ENCODE measurements at places on chromosomes 5 and 9.

- no peak for DNase-seq
These were observed 342.8 kb downstream of the TMEM167A start for GRCh38 chr5:82734347-82734746.

DNA sequence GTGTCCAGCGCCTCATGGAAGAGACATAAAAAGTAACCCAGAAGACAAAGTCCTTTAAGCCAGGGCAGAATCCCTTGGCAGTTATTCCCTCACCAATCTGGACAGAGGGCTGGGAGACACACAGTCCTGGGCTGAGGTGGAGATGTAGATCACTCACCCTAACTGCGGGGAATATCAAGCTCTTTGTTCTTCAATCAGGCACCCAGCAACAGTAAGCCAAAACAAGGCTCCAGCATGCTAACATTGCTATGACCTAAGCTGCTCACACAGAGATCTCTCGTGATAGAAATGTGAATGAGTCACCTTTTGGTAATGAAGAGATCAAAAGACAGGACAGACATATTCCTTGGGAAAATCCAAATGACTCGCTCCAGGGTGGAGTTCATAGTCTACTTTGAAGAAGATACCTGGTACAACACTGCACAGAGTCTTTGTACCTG, 101.3 kb downstream of the FBN2 start:
- DNase-seq, result peak; percentile 81

DNA sequence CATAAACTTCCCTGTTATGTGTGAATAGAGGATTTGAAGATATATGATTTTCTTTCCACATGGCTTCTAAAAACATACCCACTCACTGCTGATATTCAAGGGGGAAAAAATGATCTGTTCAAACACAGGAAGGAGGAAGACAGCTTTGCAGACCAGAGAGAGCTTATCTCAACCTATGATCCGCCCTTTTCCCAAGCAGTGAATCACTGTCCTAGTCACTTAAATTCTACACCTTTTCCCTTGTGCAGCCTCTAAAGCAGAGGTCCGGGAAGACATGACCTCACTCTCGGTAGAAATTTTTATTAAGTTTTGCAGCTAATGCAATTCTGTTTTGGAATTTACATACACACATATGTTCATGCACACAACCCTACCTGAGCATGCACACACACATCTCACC, 197.2 kb downstream of the DIRAS2 start:
- DNase-seq, result no peak

DNA sequence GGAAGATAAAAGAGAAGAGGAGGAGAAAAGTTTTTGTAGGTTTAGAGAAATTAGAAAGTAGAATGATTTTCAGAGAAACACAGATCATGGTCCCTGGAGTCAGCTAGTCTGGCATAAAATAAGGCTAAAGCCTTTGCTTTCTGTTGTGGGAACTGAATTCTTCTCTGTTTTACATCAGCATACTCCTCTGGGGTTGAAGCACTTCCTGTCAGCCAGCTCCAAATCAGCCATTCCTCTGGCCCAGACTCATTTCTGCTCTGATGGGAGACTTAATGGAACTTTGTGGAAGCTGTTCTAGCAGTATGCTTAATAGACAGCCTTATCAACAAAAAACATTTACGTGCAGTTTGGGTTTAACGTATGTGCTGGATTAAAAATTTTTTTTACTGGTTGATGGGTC, 143.2 kb downstream of the HMHB1 start:
- DNase-seq, result peak; percentile 67

GRCh38 chr5:28369418-28369817, 1331.0 kb upstream of the CDH9 start:
- DNase-seq, result peak; percentile 18

DNA sequence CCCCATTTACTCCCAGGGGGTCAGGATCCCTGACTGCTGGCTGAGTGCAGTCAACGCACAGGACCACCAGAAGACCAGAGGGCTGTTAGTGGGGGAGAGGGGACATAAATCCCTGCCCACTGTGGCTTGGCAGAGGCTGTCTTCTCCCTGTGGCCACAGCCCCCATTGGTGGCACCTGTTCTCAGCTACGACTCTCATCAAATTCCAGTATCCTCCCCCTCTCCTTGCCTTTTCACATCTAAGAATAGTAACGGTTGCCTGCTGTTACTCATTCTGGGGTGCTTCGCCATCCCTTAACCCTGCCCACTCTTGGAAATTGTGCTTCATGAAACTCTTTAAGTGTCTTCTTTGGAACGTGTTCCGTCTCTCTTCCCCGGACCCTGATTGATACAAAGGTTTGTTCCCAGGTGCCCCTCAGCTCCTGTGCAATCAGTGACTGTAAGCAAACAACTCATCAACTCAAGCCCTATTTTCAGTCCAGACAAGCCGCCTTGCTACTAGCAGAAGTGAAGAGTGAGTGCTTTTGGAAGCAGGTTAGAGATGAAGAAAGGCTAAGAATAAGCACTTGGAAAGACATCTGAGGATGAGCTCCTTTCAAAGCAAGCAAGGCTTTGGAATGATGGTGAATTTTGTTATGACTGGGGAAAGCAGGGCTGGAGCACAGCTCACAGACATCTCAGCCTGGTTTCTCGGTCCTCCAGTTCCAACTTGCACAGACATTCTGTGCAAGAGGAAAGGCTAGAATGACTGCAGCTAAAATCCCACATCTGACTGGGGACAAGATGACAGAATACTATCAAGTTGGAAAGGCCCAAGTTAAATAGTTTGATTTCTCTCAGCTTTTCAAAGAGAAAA, 22.9 kb upstream of the DENND1A start:
- DNase-seq, result no peak

DNA sequence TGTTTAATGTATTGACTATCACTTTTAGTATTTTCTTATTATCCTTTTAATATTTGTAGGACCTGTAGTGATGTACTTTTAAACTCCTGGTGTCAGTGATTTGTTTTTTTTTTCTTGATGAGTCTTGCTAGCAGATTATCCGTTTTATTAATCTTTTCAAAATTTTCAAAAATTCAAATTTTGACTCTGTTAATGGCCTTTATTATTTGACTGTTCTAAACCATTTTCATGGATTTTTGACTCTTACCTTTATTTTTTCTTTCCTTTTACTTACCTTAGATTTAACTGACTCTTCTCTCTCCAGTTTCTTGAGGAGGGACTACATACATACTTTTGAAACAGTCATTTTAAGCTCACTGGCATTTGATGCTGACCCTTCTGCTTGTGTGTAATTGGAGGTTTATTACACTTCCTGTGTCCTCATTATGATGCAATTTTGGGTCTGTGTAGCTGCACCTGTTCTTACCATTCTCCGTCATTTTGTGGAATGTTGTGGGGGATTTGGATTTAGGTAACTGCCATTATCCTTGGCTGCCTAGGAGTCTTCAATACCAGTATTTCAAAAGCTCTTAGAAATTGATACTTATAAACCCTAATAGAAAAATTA, 32.0 kb upstream of the EXOC3 start:
- DNase-seq, result no peak

GRCh38 chr9:137804908-137805630, 72.5 kb upstream of the CACNA1B start:
- peak; percentile 25 for DNase-seq

- peak; percentile 74 for DNase-seq
These were observed 303.5 kb downstream of the PLK2 start for GRCh38 chr5:58156361-58156760.

DNA sequence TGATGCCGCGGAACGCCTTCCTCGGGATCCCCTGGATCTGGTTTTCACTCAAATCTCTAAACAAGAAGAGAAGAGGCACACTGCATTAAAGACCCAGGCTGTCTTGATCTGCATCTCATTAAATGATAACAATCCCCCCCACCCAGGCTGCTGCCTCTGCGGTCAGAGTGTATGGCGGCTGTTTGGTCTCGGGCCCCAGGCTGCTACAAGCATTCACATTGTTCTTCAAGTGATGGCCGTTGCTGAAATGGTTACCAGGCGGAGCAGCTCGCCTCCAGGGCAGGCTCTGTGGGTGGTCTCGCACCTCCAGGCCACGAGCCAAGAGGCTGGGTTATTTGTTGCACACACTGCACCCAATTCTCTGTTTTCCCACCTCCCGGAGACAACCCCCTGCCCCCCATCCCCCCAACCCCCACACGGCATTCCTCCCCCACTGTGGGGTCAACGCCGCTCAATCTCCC, 304.1 kb upstream of the PANK3 start:
- no peak for DNase-seq

DNA sequence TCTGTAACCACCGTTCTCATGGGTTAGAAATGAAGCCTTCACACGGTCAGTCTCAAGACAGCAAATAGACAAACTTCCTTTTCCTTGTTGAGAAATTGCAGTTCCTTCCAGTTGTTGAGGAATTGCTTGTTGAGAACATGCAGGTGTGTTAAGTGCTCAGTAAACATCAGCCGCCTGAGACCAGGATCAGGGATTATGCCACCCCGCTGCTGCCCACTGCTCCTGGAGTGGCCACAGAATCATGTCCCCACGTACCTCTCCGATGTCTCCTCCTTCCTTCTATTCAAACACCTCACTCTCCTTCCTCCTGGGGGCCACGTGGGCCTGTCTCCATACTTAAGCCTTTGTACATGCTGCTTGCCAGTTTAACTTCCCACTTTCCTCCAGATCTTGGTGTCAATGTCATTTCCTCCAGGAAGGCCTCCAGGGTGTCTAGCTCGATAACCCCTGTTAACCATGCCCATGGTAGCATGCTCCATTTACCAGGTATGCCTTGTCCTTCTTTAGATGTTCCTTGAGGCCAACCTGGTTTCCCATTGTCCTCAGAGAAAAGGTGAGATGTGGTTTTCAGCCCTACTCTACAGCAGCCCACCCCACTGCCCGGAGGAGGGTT, 33.8 kb upstream of the RPL26L1 start:
- DNase-seq, result no peak

DNA sequence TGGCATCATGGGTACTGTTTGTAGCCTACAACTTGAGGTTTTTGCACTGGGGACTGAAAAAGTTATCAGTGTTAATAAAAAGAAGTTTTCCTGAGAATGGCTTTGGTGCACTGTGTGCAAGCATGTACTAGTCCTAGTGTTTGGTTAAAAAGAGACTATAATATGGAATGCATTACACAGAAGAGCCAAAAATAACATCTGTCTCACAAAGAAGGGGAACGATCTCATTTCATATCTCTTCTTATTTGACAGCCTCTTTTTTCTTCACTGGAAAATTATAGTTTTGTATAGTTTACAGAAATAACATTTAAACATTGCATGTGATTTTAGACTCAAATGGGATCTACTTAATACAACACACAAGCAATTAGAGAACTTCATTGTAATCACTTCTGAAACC, 127.0 kb upstream of the GDNF start:
- no peak for DNase-seq

GRCh38 chr5:54804521-54804920, 180.9 kb downstream of the ESM1 start:
- no peak for DNase-seq

DNA sequence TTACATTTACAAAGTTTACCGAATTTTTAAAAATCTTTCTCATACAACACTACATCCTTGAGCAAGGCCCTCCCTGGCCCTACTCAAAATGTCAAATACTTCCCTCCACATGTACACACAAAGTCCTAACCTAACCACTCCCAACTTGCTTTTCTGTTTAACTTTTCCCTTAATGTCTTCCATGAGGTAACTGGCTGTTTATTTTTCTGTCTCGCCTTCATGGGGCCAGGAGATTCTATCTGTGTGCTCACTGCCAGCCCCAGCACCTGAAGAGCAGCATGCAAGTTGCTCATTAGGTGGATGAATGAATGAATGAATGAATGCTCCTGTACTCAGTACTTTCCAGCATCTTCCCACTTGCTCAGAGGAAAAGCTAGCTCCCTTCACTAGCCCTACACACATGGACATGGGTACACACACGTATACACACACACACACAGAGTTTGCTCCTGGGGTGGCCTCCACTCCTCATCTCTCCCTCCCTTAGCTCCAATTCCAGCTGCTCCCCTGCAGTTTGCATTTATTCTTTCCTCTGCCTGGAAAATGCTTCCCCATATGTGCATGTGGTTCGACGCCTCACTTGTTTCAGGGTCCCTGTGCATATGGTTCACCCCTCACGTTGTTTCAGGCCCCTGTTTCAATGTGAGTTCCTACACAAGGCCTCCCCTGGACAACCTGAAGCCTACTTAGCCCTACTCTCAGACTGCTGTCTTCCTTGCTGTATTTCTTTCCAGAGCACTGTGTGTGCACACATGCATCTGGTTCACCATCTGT, 165.2 kb downstream of the ROR2 start:
- no peak for DNase-seq

GRCh38 chr5:160221082-160221481, 8.2 kb upstream of the FABP6 start:
- DNase-seq, result no peak

DNA sequence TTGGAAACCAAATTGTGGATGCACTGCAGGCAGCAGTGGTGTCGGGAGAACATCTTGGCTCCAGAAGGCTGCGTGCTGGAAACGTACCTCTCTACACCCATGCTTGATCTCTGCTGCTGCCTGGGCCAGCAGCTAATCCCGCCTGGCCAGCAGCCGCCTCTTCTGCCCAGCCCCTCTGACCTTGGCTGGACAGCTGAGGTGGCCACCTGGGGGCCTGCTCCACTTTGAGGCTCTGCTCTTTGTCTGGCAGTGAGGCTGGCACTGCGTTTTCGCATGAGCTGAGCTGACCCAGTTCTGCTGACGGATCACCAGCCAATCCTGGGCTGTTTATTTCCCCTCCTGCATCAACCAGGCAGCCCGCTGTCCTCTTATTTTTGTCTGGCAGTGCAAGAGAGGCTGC, 154.9 kb downstream of the TENT4A start:
- DNase-seq, result no peak

DNA sequence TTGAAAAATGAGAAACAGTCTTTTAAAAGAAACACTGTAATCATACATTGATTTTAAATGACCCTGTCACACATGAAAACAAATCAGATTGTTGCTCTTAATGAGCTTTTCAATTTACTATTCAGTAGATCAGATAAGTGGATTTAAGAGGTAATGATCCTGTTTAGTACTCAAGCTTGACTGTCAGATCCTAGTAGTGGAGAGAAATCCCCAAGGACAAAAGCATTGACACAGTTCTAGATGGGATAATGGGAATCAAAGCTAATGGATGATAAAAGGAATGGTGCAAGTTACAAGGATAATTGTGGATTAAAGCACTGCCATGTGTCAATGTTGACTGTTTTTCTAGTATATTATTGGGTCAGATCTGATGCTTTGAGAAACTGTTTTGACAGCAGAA, 142.3 kb upstream of the TLX3 start:
- DNase-seq, result no peak

DNA sequence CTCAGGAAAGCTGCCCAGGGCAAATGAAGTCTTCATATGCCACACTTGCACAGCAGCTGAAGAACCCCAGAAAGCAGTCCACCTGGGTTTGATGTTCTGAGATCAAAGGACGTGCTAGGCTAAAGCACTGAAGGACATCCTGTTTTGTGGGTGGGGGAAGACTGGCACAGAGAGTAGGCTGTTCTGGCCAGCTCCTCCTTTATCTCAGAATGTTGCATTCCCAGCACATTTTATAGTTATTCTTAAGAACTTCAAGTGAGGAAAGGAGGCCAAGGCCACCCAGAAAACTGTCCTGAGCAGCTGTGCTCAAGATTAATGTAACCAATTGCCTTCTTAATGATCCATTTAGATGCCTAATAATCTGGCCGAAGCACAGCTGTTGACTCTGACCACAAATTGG, 10.9 kb downstream of the SHOC1 start:
- DNase-seq, result no peak

GRCh38 chr9:87245271-87245670, 252.4 kb upstream of the DAPK1 start:
- no peak for DNase-seq

All from fibroblast of skin of right quadriceps (primary cell).